Left ventricle myocardium inferior (tissue), 1 donor: ENCODE measurements at places on chromosomes 7 and 10.

- no peak overlapping the region for H3K4me3 ChIP-seq
- H3K27ac ChIP-seq: no peak overlapping the region
- H3K36me3 ChIP-seq: peaks cover 61% of the 10 kb centered on the region
- DNase-seq: no peak
- H3K27me3 ChIP-seq: no peaks in the 10 kb centered on the region
- H3K4me1 ChIP-seq: peaks cover 54% of the 10 kb centered on the region
Observed at GRCh38 chr7:43876241-43876640, 6.9 kb upstream of the MRPS24 start.

- no peaks in the 10 kb centered on the region for H3K4me1 ChIP-seq
- no peaks in the 10 kb centered on the region for H3K36me3 ChIP-seq
- DNase-seq: no peak
- H3K4me3 ChIP-seq: no peak overlapping the region
- no peaks in the 10 kb centered on the region for H3K27me3 ChIP-seq
Observed at GRCh38 chr10:54009672-54010071, 791.4 kb downstream of the PCDH15 start.

- peak overlapping the region; percentile 99 for H3K27ac ChIP-seq
- DNase-seq: no peak
- H3K4me1 ChIP-seq: peaks cover 47% of the 10 kb centered on the region
- no peaks in the 10 kb centered on the region for H3K27me3 ChIP-seq
- peak overlapping the region; percentile 87 for H3K4me3 ChIP-seq
Observed at GRCh38 chr10:3786295-3787015, 1.4 kb upstream of the KLF6 start.

DNA sequence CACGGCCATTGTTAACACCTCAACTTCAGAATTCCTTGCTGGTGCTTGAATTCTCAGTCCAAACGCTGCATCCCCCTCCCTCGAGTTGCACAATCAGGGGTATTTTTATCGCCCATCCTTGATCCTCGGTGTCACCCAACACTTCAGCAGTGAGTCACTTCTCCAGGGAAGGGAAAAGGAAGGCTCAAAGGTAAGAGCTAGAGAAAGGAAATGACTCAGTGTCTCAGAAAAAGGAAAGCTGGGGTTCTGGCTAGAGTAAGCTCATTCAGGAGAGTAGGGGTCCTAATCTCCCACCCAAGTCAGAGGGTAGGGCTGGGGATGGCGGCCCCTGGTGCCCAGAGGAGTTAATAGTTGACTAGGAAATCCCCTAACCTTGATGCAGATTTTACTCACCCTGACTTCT is 39.8 kb upstream of the TRIM8 start:
- peaks cover 19% of the 10 kb centered on the region for H3K36me3 ChIP-seq
- no peak overlapping the region for H3K4me3 ChIP-seq
- peak overlapping the region; percentile 89 for H3K27ac ChIP-seq
- no peak for DNase-seq
- no peaks in the 10 kb centered on the region for H3K27me3 ChIP-seq

- no peaks in the 10 kb centered on the region for H3K36me3 ChIP-seq
- no peak overlapping the region for H3K27ac ChIP-seq
- no peak for DNase-seq
- H3K4me1 ChIP-seq: no peaks in the 10 kb centered on the region
Observed at GRCh38 chr7:110852156-110852940, 238.6 kb upstream of the LRRN3 start.

- H3K4me3 ChIP-seq: peak overlapping the region; percentile 86
- no peak for DNase-seq
- H3K36me3 ChIP-seq: peaks cover 11% of the 10 kb centered on the region
- H3K27me3 ChIP-seq: no peaks in the 10 kb centered on the region
- H3K27ac ChIP-seq: peak overlapping the region; percentile 91
Observed at GRCh38 chr10:114172776-114173602, 1.0 kb downstream of the CCDC186 start.

- H3K27me3 ChIP-seq: no peaks in the 10 kb centered on the region
- no peak for DNase-seq
- no peak overlapping the region for H3K4me3 ChIP-seq
- H3K4me1 ChIP-seq: no peaks in the 10 kb centered on the region
Observed at GRCh38 chr7:20393021-20393610, 62.4 kb downstream of the ITGB8 start.

DNA sequence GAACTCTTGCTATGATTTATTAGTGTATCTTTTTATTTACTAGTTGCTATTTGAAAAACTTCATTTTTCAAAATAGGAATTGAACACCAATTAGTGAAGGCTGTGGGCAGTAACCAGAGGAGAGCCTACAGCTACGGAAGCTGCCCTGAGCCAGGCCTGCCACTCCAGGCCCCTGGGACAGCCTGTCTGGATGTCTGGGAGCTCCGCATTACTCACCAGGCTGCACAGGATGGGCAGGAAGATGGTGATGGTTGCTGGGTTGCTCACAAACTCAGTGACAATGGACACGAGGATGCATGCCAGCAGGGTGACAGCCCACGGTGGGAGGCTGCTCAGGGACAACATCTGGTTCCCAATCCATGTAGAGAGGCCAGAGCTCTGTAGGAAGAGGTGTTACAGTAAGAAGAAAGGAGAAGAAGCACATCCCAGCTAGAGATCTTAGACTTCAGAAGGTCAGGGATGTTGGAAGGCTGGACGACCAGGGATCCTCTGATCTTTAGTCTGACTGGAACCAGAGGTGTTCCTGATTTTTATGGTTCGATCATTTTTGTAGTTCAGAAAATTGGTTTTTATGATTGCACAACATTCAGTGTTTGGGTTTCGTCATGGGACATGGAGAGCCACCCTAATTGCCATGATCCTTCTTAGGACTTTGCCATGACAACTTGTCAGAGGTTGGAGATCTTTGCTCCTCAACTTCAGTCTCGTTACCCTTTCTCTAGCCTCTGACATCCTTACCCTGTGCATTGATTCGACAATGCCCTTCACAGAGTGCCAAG is 23.2 kb downstream of the STMP1 start:
- peaks cover 13% of the 10 kb centered on the region for H3K36me3 ChIP-seq
- H3K4me1 ChIP-seq: peaks cover 36% of the 10 kb centered on the region

- H3K4me3 ChIP-seq: no peak overlapping the region
- no peaks in the 10 kb centered on the region for H3K36me3 ChIP-seq
- peak; percentile 52 for DNase-seq
- no peak overlapping the region for H3K27ac ChIP-seq
- peaks cover 96% of the 10 kb centered on the region for H3K27me3 ChIP-seq
Observed at GRCh38 chr7:101058355-101058754, 26.9 kb upstream of the TRIM56 start.

DNA sequence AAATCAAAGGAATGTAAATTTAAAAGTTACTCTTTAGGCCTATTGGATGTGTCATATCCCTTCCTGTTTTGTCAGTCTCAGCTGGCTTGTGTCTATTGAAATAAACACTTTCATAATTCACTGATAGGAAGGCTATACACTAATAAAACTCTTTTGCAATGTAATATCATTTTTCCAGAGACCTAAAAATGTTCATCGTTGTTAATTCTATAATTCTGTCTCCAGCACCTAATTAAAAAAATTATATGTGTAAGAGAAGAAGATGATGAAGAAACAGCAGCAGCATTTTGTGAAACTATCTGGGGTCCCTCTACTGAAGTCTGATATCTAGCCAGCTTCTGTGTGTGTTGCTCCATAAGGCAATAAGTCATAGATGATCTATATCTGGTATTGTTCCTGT is 602.7 kb downstream of the ETV1 start:
- DNase-seq: no peak
- no peaks in the 10 kb centered on the region for H3K4me1 ChIP-seq
- no peaks in the 10 kb centered on the region for H3K27me3 ChIP-seq

DNA sequence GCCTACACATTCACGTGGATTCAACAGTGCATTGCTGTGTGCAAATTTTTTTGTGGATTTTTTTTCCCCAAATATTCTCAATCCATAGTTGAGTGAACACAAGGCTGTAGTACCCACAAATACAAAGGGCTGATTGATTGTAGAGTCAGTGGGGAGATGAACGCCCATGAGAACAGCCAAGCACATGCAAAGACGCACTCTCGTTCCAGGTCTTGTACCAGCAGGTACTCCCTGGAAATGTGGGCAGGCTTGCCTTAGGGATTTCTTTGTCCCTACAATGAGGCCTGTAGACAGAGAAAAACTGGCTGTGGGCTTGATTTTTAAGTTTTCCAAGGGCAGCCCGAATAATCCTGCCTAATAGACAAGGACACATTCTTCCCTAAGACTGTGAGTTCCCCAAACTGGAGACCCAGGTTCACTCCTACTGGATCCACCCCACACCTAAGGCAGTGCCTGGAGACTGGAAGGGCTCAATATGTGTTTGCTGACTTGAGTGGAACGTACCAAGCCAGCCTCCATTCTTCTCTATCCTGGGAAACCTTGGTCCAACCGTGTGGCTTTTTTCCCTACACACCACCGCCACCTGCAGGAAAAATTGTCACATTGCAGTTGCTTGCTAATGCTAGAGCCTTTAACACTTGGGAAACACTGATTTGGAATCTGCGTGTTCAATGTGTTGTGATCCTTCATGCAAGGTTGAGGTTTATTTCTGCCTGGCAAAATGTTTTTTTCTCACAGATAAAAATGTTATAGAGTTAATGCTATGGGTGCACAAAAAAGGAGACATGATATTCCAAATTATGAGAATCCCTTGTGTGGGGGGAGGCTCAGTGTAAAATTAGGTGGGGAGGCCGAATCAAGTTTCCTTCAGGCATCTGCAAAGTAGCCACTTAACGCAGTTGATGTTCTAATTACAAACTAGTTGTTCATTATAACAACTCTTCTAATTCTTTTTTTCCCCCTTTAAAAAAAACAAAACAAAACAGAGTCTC is 49.3 kb downstream of the PPP1R17 start:
- H3K27ac ChIP-seq: no peak overlapping the region
- H3K4me1 ChIP-seq: no peaks in the 10 kb centered on the region
- no peak overlapping the region for H3K4me3 ChIP-seq
- H3K36me3 ChIP-seq: no peaks in the 10 kb centered on the region
- H3K27me3 ChIP-seq: no peaks in the 10 kb centered on the region

- H3K4me1 ChIP-seq: no peaks in the 10 kb centered on the region
- H3K27me3 ChIP-seq: no peaks in the 10 kb centered on the region
- no peak overlapping the region for H3K4me3 ChIP-seq
- DNase-seq: no peak
Observed at GRCh38 chr7:91559947-91560346, 295.7 kb downstream of the FZD1 start.

GRCh38 chr10:29627201-29628132 is 7.3 kb downstream of the SVIL start:
- DNase-seq: no peak
- peak overlapping the region; percentile 64 for H3K4me3 ChIP-seq
- H3K36me3 ChIP-seq: no peaks in the 10 kb centered on the region
- H3K4me1 ChIP-seq: peaks cover 80% of the 10 kb centered on the region
- H3K27ac ChIP-seq: no peak overlapping the region
- H3K27me3 ChIP-seq: no peaks in the 10 kb centered on the region

GRCh38 chr10:123729523-123729922 is 63.4 kb downstream of the GPR26 start:
- no peaks in the 10 kb centered on the region for H3K36me3 ChIP-seq
- DNase-seq: no peak
- H3K4me3 ChIP-seq: no peak overlapping the region

DNA sequence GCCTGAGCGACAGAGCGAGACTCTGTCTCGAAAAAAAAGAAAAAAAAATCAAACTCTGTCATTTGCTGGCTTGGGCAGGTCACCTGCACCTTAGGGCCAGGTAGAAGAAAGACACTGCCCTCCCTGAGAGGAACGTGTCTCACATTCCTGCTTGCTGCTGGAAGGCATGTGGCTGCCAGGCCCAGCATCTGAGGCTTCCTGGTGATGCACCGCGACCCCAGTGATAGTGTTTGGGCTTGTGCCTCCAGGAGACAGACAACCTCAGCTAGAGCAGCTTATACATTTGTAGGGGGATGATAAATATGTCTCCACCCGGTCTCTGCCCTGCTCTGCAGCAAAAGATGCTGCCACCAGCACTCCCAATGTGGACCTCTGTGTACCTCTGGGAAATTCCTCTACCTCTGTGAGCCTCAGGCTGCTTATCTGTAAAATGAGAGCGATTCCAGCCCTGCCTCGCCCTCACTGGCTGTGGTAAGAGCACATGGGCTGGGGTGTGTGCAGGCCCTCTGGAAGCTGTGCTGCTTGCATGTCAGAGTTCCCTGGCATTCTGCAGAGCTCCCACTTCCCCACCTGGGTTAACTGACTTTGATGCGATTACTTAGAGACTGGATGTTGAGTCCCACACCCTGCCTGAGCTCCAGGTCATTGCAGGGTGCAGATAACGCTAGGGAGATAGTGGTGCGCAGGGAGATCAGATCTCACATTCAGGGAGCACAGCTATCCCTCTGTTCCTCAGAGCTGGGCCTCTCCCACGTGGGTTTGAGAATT is 19.9 kb downstream of the SLC29A3 start:
- H3K27ac ChIP-seq: no peak overlapping the region
- DNase-seq: no peak
- no peak overlapping the region for H3K4me3 ChIP-seq
- H3K4me1 ChIP-seq: no peaks in the 10 kb centered on the region
- no peaks in the 10 kb centered on the region for H3K27me3 ChIP-seq

DNA sequence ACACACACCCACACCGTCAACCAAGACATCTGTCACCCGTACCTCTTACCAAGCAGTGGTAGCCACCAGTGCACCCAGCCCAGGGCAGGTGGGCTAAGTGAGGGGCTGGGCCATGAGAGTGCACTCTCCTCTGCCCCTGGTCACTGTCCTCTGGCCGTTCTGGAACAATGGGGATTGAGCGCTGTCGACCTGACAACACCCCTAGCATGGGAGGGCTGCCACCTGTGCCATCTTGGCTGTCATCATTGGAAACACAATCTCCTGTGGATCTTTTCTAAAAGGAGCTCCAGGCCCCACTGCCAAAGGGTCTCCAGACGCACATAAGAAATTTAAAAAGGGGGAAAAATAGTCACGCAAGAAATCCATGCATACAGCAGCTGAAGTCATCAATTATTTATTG is 80.1 kb downstream of the CTBP2 start:
- no peak overlapping the region for H3K4me3 ChIP-seq
- DNase-seq: no peak
- H3K27ac ChIP-seq: peak overlapping the region; percentile 89
- peaks cover 93% of the 10 kb centered on the region for H3K4me1 ChIP-seq

GRCh38 chr7:130669085-130669700 is 645 bp upstream of the COPG2 start:
- H3K27me3 ChIP-seq: no peaks in the 10 kb centered on the region
- no peak for DNase-seq
- peaks cover 6% of the 10 kb centered on the region for H3K36me3 ChIP-seq

DNA sequence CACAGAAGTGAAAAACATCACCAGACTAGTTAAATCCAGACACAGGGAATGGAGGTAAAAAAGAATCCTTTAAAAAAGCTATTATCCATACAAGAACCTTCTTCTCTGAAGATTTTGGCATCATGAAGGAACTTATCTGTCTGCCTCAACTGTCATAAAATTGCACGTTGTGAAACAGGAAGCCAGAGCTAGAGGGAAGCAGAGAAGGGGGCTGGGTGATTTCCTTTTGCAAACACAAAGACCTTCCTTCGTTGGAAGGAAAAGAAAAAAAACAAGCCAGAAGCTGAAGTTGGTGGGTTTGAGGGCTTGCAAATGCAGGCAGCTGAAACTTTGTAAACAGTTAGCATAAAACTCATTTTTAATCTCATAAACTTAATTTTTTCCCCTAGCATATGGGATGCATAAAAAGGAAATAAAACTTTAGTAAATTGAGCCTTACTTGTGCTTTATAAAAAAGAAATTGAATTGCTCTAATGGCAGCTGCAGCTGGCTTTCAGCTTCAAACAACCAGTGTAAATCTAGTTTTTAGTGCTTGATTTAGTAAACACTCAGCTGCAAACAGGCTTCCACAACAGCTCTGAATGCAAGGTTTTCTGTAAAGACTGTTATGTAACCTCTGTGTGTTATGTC is 101.6 kb downstream of the OTUD1 start:
- H3K4me3 ChIP-seq: no peak overlapping the region
- H3K36me3 ChIP-seq: no peaks in the 10 kb centered on the region
- no peaks in the 10 kb centered on the region for H3K27me3 ChIP-seq
